Right lung (tissue), 10 donors: ENCODE measurements at places on chromosomes 2 and 18.

DNA sequence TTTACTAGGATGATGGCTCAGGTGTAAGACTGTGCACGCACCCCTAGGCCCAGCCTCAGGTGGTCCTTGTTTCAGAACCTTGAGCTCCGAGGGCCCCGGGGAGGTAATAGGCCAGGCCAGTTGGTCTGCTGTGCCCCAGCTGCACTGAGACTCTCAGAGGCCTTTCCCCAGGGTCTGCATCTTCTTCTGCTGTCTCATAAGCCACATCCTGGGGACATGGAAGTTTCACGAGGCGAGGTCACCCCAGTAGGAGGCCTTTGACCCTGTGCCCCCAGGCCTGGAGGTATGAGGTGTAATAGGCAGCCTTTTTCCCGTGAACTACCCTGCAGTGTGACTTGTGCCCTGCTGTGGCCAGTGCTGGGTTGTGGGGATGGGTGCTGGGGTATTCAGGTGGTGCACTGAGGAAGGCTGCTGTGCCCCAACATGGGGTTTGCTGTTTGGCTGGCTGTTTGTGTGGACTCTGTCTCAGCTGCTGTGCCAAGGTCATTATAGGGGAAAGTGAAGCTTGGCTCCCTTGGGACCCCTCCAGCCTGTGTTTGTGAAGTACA, 6.9 kb downstream of the OXER1 start:
- no peak for DNase-seq

GRCh38 chr2:27194538-27195354, 17.1 kb upstream of the ATRAID start:
- no peak for DNase-seq

GRCh38 chr2:237977380-237977779, 10.6 kb downstream of the UBE2F start:
- no peak for DNase-seq

GRCh38 chr2:165969227-165969626, 15.7 kb upstream of the TTC21B start:
- DNase-seq: no peak
